ENCODE measurements at places on chromosomes 5 and 9.

DNA sequence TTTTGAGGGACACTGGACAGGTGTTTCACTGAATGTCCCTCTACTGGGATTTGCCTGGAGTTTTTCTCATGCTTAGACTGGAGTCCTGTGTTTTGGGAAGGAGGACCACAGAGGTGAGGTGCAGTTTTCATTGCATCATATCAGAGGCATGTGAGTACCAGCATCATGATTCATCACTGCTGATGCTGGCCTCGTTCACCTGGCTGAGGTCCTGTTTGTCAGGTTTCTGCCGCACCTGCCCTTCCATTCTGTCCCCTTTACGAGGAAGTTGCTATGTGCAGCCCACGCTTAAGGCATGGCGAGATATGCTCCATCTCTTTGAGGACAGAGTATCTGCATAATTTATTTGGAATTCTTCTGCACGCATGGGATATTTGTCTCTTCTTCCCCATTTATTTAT lies 162.1 kb downstream of the TENT4A start:
- no peak for DNase-seq
- H3K27me3 ChIP-seq, result no peaks in the 10 kb centered on the region
- no peaks in the 10 kb centered on the region for H3K36me3 ChIP-seq
- H3K4me3 ChIP-seq, result no peak overlapping the region
- no peaks in the 10 kb centered on the region for H3K4me1 ChIP-seq
- no peak overlapping the region for H3K27ac ChIP-seq

GRCh38 chr9:133188006-133188842 lies 20.8 kb downstream of the OBP2B start:
- no peak overlapping the region for H3K4me3 ChIP-seq
- no peaks in the 10 kb centered on the region for H3K4me1 ChIP-seq
- H3K36me3 ChIP-seq, result no peaks in the 10 kb centered on the region
- H3K27me3 ChIP-seq, result peaks cover 37% of the 10 kb centered on the region
- no peak for DNase-seq

GRCh38 chr9:116360016-116360415 lies 206.4 kb downstream of the PAPPA start:
- no peaks in the 10 kb centered on the region for H3K4me1 ChIP-seq
- H3K27me3 ChIP-seq, result no peaks in the 10 kb centered on the region
- no peaks in the 10 kb centered on the region for H3K36me3 ChIP-seq
- no peak overlapping the region for H3K27ac ChIP-seq
- no peak overlapping the region for H3K4me3 ChIP-seq

- DNase-seq, result no peak
- H3K4me3 ChIP-seq, result no peak overlapping the region
- no peak overlapping the region for H3K27ac ChIP-seq
- no peaks in the 10 kb centered on the region for H3K4me1 ChIP-seq
- H3K36me3 ChIP-seq, result no peaks in the 10 kb centered on the region
- H3K27me3 ChIP-seq, result peaks cover 40% of the 10 kb centered on the region
Measured at GRCh38 chr5:109905906-109906305, 216.2 kb downstream of the MAN2A1 start.

- DNase-seq, result no peak
- H3K27ac ChIP-seq, result no peak overlapping the region
- H3K4me3 ChIP-seq, result no peak overlapping the region
- H3K4me1 ChIP-seq, result no peaks in the 10 kb centered on the region
Measured at GRCh38 chr5:175617447-175617846, 40.4 kb upstream of the HRH2 start.

- no peaks in the 10 kb centered on the region for H3K4me1 ChIP-seq
- H3K4me3 ChIP-seq, result no peak overlapping the region
- DNase-seq, result no peak
- no peaks in the 10 kb centered on the region for H3K36me3 ChIP-seq
- H3K27me3 ChIP-seq, result no peaks in the 10 kb centered on the region
Measured at GRCh38 chr9:5301544-5301943, 3.0 kb downstream of the RLN2 start.

GRCh38 chr9:130072515-130073235 lies 19.0 kb downstream of the GPR107 start:
- peak overlapping the region; percentile 93 for H3K27ac ChIP-seq
- H3K4me3 ChIP-seq, result no peak overlapping the region
- H3K27me3 ChIP-seq, result no peaks in the 10 kb centered on the region
- H3K36me3 ChIP-seq, result peaks cover 13% of the 10 kb centered on the region
- peak; percentile 46 for DNase-seq

DNA sequence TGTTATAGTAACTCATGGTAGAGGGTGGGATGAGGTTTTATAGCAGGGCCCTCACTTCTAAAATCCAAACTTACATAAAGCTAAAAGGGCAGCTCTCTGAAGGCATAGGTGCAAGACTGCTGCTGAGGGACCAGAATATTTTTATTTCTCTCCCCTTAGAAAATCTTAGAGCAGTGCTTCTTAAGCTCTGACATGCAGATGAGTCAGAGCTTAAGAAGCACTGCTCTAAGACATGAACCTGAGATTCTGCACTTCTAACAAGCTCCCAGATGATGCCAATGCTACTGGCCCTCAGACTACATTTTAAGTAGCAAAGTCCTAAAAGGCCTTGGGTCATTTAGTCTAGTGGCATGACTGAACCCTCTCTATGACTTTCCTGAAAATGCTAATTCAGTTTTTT lies 97.6 kb upstream of the SPRY4 start:
- no peak overlapping the region for H3K27ac ChIP-seq
- DNase-seq, result peak; percentile 43
- no peaks in the 10 kb centered on the region for H3K36me3 ChIP-seq
- H3K27me3 ChIP-seq, result no peaks in the 10 kb centered on the region

DNA sequence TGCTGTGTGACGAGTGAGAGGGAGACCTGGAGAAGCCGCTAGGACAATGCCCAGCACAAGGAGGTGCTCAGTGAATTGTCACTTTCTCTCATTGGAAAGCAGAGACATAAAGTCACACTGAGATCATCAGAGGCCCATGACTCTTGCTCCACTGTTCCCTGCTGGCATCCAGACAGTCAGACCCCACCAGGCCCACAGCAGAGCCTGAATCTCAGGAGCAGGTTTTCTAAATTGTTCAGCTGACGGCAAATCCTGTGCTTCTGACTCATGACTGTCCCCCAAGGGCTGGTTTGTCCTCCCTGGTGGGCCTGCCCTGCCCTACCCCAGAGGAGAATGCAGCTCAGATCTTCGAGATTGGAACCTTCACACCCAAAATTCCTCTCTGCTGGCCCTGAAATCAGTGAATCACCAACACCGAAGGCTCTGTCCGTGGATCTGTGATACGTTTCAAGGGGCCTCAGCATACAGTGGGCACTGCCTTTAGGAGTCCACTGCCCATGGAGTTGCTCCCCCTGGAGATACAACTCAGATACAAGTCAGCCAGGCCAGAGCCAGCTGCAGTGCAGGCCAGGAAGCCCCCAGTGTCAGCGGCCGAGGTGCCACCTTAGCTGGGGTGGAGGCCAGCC lies 2.7 kb downstream of the PTGES start:
- no peak for DNase-seq
- H3K27me3 ChIP-seq, result no peaks in the 10 kb centered on the region
- no peaks in the 10 kb centered on the region for H3K36me3 ChIP-seq
- H3K4me1 ChIP-seq, result peaks cover 10% of the 10 kb centered on the region
